Dorsolateral prefrontal cortex (tissue), 122 donors: ENCODE measurements at places on chromosomes 3 and 15.

DNA sequence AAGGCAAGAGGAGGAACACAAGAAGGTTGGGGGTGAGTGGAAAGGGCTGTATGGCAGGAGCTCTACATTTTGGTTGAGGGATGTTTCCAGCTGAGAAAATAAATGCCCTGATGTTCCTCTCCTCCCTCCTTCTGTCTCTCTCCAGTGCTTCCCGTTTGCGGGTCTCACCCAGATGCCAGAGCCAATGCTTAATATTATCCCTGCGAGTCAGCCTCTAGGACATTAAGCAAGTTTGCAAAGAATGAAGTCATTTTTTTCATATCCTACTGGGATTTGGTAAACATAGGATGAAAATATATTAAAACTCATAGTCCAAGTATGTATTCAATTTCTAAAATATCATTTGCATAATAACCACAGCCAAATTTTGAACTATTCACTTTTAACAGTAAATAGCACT, 295.9 kb downstream of the CADM2 start:
- no peak for DNase-seq

GRCh38 chr3:123778991-123779622, 105.0 kb downstream of the MYLK start:
- peak; percentile 46 for DNase-seq

- no peak for DNase-seq
Measured at GRCh38 chr15:29557171-29557570, 265.1 kb downstream of the TJP1 start.

- no peak for DNase-seq
Measured at GRCh38 chr3:64028754-64029153, 5.5 kb upstream of the PSMD6 start.

DNA sequence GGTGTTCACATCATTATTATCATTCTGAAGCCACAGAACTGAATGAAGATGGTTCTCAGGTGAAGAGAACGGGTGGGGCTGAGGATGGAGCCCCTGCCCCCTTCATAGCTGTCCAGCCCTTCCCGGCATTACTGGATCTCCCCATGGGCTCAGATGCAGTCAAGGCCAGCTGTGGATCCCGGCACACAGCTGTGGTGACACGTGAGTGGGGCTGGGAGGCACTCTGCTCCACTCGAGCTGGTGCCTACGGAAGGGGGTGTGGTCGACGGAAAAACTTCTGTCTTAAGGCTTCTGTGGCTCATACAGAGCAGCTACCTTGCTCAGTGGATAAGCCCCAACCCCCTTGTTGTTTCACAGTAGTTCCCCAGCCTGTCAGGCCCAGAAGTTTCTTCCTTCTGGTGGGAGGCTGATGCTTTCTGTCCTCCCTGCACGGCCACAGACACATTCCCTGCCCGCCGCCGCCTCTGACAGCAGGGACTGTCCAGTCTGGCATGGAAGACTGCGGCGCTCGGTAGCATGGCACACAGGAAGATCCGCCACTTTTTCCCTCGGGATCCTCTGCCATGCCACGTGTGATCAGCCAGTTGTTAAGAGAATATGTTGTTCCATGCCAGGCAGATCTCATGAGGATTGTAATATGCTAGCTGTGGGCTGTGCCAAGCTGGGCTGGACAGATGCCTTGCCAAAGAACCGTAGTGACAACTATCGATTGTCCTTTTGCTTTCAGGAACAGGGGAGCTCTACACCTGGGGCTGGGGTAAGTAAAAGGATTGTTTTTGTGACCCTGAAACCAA, 5.8 kb downstream of the RCCD1 start:
- DNase-seq, result peak; percentile 33

DNA sequence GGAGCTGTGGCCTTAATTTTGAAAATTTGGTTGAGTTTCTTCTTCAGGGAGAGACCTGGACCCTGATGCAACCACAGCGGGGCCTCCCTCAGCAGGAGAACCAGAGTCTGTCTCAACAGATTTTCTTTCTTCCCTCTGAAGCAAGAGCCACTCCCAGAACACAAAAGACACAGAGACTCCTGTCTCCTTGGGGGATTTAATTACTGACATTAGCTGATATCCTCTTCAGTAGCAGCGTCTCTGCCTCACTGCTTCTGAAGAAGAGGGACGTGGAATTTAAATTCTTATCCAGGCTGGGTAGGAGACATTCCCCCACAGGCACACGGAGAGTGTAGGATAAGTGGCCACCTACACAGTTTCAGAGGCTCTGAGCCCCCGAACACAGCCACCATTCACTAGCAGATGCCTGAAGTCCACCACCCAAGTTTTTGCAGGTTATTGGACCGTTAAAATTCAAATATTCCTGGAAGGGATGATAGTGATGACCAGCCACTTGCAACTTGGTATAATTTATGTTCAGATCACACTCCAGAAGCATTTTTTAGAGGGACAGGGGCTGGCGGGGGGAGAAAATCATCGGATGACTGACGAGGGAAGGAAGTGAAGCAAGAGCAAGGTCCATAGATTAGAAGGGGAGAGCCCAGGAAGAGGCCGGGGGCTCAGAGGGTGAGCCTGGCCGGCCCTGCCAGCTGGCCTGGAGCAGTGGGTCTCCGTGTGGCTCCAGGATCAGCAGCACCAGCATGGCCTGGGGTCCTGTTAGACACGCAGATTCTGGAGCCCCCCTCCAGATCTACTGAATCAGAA, 109.7 kb downstream of the BDH1 start:
- DNase-seq, result no peak

DNA sequence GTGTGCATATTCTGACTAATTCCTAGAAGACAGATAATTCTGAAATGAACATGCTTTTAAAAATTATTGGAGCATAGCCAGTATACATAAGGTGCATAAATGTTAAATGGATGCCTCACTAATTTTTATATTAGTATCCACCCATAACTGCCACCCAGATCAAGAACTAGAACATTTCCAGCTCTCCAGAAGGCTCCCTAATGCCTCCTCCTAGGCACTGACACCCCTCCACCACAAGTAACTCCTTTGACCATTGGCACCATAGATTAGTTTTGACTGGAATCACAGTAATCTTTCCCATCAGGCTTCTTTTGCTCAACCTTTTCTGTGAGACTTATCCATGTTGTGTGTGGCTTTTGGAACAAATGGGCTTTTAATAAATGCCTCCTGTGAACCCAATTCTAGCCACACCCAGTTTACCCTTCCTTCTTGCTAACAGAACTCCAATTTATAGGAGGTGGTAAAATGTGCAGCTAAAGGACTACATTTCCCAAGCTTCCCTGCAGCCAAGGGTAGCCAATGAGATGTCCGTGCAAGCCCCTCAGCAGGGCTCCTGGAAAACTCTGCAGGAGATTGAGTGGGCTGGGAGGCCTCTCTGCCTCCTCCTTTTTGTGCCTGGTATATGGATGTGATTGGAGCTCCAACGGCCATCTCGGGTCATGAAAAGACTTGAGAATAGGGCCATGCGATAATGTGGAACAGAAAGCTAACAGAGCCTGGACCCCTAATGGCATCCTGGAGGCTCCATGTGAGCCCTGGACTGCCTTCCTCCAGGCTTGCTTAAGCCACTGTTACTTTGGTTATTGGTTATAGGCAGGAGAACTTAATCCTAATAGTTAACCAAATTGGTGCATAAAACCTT, 322.6 kb upstream of the TLE3 start:
- no peak for DNase-seq

- DNase-seq, result no peak
Measured at GRCh38 chr15:67707520-67708283, 117.6 kb upstream of the SKOR1 start.

DNA sequence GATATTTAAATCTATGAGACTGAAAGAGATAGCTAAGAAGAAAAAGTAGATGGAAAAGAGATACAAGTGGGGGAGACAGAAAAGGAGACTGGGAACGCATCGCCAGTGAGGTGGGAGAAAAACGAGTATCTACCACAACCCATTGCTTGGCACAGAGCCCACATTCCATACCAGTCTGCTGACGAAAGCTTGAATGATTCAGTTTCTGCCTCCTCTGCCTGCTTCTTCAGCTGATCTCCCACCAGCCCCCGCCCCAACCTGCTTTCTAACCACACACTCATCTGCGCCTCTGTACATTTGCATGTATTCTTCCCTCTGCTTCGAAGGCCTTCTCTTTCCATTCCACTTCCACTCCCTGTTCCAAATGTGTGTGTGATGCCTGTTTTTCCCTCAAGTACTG, 188.1 kb downstream of the USP13 start:
- no peak for DNase-seq

DNA sequence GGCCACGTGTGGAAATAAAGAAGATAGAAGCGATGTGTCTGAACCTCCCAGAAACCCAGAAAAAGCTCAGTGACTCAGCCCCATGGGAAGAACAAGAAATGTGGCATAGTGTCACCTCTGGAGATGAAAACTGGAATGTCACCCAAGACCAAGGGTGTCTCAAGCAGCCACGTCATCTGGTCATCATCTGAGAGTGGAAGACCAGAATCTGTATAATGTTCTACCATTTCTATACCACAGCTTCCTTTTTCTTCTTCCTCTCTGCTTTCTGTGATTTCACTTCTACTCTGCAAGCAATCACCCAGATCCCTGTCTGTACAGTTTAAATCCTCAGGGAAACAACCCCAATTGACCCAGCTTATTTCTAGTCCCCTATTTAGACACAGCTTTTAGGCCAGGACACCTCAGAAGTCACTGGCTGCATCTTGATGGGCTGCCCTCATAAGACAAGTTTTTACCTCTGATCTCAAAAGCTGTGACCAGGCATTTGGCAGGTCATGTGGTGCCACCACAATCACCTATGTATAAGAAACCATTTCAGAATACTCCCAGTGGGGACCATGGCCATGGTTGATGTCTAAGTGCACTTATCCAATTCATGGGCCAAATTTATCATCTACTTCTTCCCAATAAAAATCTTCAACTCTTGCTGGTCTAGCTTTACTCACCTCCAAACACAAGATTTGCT, 278.5 kb upstream of the UMPS start:
- DNase-seq, result no peak

GRCh38 chr15:48371961-48372360, 40.7 kb downstream of the DUT start:
- no peak for DNase-seq

DNA sequence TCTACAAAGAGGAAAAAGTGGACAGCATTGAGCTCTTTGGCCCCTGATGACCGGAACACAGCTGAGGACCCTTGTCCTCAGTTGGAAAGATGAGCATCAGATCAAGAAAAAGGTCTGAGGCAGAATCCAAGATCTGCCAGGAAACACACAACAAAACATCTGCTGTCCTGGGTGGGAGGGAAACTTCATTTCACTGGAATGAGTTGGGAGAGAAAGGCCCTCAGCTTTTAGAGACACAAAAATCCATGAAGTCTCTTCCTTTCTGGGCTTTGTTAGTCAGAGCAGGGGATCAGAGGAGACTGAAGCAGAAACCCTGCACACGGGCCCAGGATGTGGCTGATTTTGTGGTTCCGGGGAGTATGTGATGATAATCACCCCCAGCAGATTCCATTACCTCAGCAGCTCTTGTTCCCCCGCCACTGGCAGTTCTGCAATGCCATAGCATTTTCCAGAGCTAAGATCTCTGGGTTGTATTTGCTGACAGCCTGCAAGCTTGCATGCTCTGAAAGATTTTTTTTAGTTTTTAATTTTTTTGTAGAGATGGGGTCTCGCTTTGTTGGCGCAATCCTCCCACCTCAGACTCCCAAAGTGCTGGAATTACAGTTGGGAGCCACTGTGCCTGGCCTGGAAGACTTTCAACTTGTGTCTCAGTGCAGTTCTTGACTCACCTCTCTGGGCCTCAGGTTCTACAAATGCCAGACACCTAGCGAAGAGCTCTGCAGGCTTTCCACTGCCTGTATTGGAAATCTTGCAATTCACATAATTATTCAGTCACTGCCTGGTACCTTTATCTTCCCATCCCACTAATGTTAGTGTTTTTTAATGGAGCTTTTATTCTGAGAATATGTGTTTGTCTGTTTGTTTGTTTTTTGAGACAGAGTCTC, 5.8 kb upstream of the TATDN2 start:
- no peak for DNase-seq

GRCh38 chr3:167114619-167115018, 265.5 kb downstream of the ZBBX start:
- peak; percentile 38 for DNase-seq

GRCh38 chr3:111668888-111669488, 73.8 kb upstream of the ZBED2 start:
- no peak for DNase-seq

- no peak for DNase-seq
Measured at GRCh38 chr3:14283813-14284438, 105.3 kb downstream of the LSM3 start.

DNA sequence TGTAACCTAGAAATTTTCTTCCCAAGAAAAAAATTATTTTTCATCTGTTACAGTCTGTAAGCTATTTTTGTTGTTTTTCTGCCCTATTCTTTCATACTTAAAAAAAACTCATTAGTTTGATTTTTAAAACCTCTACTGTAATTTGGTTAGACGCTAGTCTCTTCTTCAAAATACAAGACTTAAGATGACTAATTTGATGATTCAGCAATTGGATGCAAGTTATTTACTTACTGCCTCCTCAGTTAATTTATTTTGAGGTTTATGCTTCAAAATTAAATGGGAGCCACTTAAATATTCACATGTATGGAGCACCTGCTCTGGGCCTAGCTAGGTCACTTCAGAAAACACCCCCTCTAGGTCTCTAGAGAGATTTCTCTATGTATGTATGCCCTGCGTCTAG, 132.4 kb downstream of the IQCH start:
- no peak for DNase-seq

DNA sequence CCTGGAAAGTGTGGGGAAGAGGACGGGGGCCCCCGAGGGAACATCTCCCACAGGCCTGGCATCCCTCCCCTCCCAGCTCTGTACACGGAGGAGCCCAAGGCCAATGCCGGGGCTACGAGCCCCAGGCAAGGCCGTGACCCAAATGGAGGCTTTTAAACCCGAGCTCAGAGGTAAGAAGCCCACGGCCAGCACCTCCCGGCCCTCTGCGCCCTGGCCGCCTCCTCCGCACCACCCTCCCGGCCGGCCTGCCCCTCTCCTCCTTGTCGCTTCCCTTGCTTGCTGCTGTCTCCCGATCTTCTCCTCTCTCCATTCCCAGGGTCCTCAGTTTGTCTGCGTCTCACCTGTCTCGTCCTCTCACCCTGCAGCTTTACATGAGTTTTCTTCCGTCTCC, 1.3 kb downstream of the MUC4 start:
- DNase-seq, result no peak

GRCh38 chr15:29939404-29939803, 117.1 kb upstream of the TJP1 start:
- peak; percentile 45 for DNase-seq

DNA sequence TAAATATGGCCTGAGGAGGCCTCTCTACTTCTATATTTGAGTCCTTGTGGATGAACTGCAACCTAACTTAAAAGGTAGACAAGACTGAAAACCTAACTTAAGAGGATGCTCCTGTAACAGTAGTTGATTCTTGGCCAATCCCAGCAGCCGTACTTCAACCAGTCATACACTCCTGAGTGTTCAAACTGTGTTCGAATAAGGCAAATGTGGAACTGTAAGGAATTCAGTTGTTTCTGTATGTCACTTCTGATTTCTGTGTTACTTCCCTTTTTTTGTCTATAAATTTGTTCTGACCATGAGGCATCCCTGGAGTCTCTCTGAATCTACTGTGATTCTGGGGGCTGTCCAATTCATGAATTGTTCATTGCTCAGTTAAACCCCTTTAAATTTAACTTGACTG, 20.5 kb downstream of the GALK2 start:
- DNase-seq, result no peak
